ENCODE measurements at places on chromosomes 12 and 14. TPM values are rescaled to one million over a fixed set of nuclear protein-coding genes. Genes with fewer than 3 reads are reported as not detected.
A peak's percentile ranks its signal among the peaks of the same experiment; 100 is the strongest.

DNA sequence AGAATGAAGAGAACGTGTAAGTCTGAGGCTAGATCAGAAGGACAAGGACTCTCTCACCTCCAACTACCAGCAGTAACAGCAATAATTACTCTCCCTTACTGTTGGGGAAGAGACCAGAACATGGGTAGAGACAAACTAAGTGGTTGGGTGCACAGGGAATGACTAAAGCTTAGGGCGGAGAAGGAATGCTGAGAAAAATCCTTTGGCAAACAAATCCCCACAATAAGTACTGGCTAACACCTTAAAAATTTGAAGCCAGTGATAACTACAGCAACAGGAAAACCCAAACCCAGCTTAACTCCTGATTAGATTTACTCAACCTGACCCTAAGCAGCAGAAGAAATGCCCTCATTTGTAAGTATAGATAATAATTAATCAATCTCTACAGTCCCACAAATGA lies 759.0 kb downstream of the AACS start:
- H3K36me3 ChIP-seq = no peaks in the 10 kb centered on the region
- H3K4me1 ChIP-seq = no peaks in the 10 kb centered on the region
- no peak for DNase-seq
- H3K4me3 ChIP-seq = no peak overlapping the region
- no peaks in the 10 kb centered on the region for H3K27me3 ChIP-seq
- H3K27ac ChIP-seq = no peak overlapping the region

KRT7 gene
- polyA plus RNA-seq = not detected

DNA sequence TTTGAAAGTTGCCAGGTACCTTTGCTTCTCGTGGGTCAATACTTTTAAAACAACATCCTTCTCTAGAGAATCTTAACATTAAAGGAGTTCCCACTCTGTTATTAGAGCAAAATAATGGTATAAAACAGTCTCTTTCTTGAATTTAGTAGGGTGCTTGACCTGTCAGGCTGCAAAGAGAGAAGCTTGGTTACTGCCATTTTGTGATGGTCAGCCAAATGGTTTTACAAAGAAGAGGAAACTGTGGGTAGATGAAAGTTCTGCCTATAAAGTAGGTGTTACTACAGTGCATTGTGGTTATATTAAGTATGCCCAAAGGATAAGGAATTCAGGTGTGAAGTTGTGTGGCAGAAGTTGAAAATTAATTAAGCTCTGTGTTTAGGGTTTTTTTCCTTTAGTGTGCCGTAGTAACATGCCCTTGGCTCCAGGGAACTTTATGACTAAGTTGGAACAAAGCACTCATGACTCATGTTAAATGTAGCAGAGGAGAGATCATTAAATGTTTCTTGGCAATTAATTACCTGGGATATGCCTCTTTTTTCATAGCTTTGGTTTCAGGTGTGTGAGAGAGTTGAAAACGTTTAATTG lies 354.0 kb upstream of the KITLG start:
- H3K4me3 ChIP-seq = no peak overlapping the region
- no peaks in the 10 kb centered on the region for H3K36me3 ChIP-seq
- no peak overlapping the region for H3K27ac ChIP-seq

- H3K4me1 ChIP-seq = peaks cover 29% of the 10 kb centered on the region
- no peak for DNase-seq
- no peak overlapping the region for H3K4me3 ChIP-seq
- H3K36me3 ChIP-seq = no peaks in the 10 kb centered on the region
- H3K27ac ChIP-seq = no peak overlapping the region
- no peaks in the 10 kb centered on the region for H3K27me3 ChIP-seq
Observed at GRCh38 chr12:92466391-92467305, 236.1 kb upstream of the PLEKHG7 start.

DNA sequence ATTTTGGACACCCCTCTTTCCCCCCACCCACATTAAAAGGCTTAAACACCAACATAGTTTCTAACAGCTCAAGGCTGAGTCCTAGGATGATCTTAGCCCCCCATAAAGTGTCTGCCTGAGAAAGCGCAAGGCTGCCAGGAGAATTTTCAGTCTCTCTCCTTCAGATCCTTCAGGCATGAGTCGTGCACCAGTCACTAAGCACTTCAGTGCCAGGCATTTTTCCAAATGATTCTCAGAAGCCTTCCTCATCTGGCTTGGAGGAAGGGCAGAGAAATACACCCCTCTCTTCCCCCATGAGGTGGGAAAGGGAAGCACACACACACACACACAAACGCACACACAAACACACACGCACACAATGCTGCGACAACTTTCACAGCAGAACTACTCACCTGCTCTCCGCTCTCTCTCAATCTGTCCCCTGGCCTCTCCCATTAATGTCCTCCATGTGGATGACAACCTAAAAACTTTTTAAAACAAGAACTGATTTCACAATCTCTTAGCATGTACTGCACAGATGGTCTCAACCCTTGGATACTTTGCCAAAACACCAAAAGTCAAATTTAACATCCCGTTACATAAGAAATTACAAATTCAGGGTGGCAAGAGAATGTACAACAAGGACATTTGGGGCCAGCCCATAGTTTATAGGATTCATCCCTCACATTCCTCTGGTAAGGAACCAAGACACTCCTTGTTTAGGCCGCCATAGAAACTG lies 49.8 kb downstream of the CKAP4 start:
- H3K27ac ChIP-seq = no peak overlapping the region
- DNase-seq = no peak
- H3K4me1 ChIP-seq = no peaks in the 10 kb centered on the region
- H3K4me3 ChIP-seq = no peak overlapping the region

- no peak for DNase-seq
- H3K4me3 ChIP-seq = no peak overlapping the region
- H3K36me3 ChIP-seq = no peaks in the 10 kb centered on the region
- no peaks in the 10 kb centered on the region for H3K4me1 ChIP-seq
- no peaks in the 10 kb centered on the region for H3K27me3 ChIP-seq
Observed at GRCh38 chr12:16955083-16955657, 349.2 kb upstream of the LMO3 start.

SLC24A4 gene
- not detected for polyA plus RNA-seq

DNA sequence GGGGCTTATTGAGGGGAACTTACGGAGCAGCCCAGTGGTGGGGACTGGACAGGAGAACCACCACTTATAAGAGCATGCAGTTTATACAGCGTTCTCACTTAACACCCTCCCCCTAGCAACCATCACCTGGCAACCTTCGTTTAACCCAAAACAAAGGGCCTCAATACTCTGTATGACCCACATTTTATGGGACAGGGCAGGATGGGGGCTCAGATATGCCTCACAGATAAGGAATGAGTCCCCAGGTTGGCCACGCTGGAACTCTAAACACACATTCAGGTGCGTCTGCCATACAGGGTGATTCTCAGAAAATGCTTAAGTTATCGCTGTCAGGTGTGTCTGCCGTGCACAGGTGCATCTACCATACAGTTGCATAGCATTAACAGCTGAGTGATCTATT lies 99.2 kb downstream of the GCH1 start:
- no peak overlapping the region for H3K4me3 ChIP-seq
- H3K27ac ChIP-seq = no peak overlapping the region
- no peaks in the 10 kb centered on the region for H3K36me3 ChIP-seq
- peak; percentile 50 for DNase-seq
- no peaks in the 10 kb centered on the region for H3K4me1 ChIP-seq

DNA sequence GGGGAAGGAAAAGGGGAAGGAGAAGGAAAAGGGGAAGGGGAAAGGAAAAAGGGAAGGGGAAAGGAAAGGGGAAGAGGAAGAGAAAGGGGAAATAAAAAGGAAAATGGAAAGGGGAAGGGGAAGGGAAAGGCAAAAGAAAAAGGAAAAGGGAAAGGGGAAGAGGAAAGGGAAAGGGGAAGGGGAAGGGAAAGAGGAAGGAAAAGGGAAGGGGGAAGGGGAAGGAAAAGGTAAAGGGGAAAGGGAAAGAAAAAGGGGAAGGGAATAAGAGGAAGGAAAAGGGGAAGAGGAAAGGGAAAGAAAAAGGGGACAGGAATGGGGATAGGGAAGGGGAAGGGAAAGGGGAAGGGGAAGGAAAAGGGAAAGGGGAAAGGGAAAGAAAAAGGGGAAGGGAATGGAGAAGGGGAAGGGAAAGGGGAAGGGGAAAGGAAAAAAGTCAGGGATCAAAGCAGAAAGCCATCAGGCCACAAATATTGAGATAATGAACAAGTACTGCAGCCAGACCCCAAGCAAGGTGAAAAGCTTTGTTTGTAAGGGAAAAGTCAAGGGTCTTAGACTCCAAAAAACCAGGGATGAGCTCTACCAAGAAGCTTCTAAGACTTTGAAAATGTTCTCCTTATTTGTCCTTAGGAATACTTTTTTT lies 20.0 kb downstream of the DICER1 start:
- H3K4me1 ChIP-seq = peaks cover 42% of the 10 kb centered on the region
- H3K4me3 ChIP-seq = no peak overlapping the region
- no peaks in the 10 kb centered on the region for H3K27me3 ChIP-seq

SLC10A1 gene
- polyA plus RNA-seq = not detected

DNA sequence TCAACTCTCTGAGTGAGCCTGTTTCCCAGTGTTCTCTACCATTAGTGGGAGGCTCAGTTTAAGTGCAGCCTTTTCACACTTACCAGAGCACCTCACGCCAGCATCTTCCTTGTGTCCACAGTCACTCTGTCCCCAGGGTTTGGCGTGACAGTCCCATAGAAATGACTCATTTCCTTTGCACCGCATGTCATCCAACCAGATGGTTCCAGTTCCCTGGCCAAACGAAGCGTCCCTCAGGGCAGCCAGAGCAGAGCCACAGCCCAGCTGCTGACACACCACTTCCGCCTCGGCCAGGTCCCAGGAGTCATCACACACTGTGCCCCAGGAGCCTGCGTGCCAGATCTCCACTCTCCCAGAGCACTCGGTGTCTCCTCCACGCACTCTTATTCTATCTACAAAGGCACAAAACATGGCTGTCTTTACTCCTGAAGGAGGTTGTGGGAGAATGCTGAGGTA lies 65.4 kb downstream of the ACSM4 start:
- H3K36me3 ChIP-seq = no peaks in the 10 kb centered on the region
- H3K27ac ChIP-seq = no peak overlapping the region
- no peak for DNase-seq
- H3K4me3 ChIP-seq = no peak overlapping the region
- no peaks in the 10 kb centered on the region for H3K4me1 ChIP-seq

All from CD4-positive, alpha-beta memory T cell (primary cell).